A549 treated with ZK216348 at 1 μM for 4 hours (cell line): ENCODE measurements at places on chromosomes 2 and 18. TPM values are rescaled to one million over a fixed set of nuclear protein-coding genes. Genes with fewer than 3 reads are reported as not detected.

Gene CXCR1
- not detected in 5 replicates for total RNA-seq

Gene PPP1R1C
- total RNA-seq, result 0.90 to 4.0 TPM (median 1.6 TPM) in 5 replicates

Gene CD226
- total RNA-seq, result 0.07 to 0.19 TPM (median 0.17 TPM) in 4 of 5 replicates, not detected in the other

Gene ERCC3
- total RNA-seq, result 42.4 to 48.1 TPM (median 45.7 TPM) in 5 replicates

Gene ALPG
- 0.20 to 0.38 TPM (median 0.22 TPM) in 4 of 5 replicates, not detected in the other for total RNA-seq

Gene CRYGD
- total RNA-seq, result not detected in 5 replicates

Gene TRIM54
- 0.40 to 0.73 TPM (median 0.57 TPM) in 5 replicates for total RNA-seq

Gene MTHFD2
- total RNA-seq, result 141 to 176 TPM (median 144 TPM) in 5 replicates

Gene RAB6C
- total RNA-seq, result not detected in 5 replicates

Gene ATG9A
- 30.5 to 48.5 TPM (median 47.1 TPM) in 5 replicates for total RNA-seq

Gene PID1
- 3.6 to 4.3 TPM (median 4.1 TPM) in 5 replicates for total RNA-seq

Gene APOB
- total RNA-seq, result not detected in 5 replicates

Gene NEU4
- total RNA-seq, result 0.19 to 0.41 TPM (median 0.23 TPM) in 5 replicates

Gene IL1A
- 0.07 to 0.37 TPM (median 0.22 TPM) in 3 of 5 replicates, not detected in the others for total RNA-seq

Gene TLX2
- total RNA-seq, result 0.15 to 0.74 TPM (median 0.21 TPM) in 5 replicates

Gene CDH2
- total RNA-seq, result 31.8 to 50.4 TPM (median 43.7 TPM) in 5 replicates

Gene MARS2
- 9.4 to 10.8 TPM (median 10.0 TPM) in 5 replicates for total RNA-seq

Gene PJVK
- 0.99 to 2.8 TPM (median 2.1 TPM) in 5 replicates for total RNA-seq

Gene BOLL
- total RNA-seq, result not detected in 5 replicates

Gene C2orf78
- not detected in 5 replicates for total RNA-seq

Gene GKN1
- total RNA-seq, result 0.32 to 1.1 TPM (median 0.74 TPM) in 5 replicates

Gene CCDC138
- 5.7 to 8.8 TPM (median 7.4 TPM) in 5 replicates for total RNA-seq

Gene COL6A3
- total RNA-seq, result 0.12 to 0.24 TPM (median 0.15 TPM) in 5 replicates

Gene GPR39
- total RNA-seq, result 7.4 to 10.3 TPM (median 9.6 TPM) in 5 replicates

Gene RGPD3
- 0.11 to 0.20 TPM (median 0.14 TPM) in 5 replicates for total RNA-seq

Gene EGR4
- total RNA-seq, result 0.09 to 0.43 TPM (median 0.20 TPM) in 5 replicates

Gene HOXD12
- total RNA-seq, result not detected in 5 replicates

Gene PROM2
- 0.11 to 0.19 TPM (median 0.15 TPM) in 3 of 5 replicates, not detected in the others for total RNA-seq

Gene MAL
- total RNA-seq, result not detected in 5 replicates

Gene MYL1
- not detected in 5 replicates for total RNA-seq
